ENCODE measurements at places on chromosomes 6 and 20.

GRCh38 chr20:10488534-10488933 is 53.4 kb downstream of the SLX4IP start:
- H3K27me3 ChIP-seq = no peaks in the 10 kb centered on the region
- no peak overlapping the region for H3K4me3 ChIP-seq
- H3K4me1 ChIP-seq = no peaks in the 10 kb centered on the region

- no peak overlapping the region for H3K27ac ChIP-seq
- H3K4me3 ChIP-seq = no peak overlapping the region
- no peak for DNase-seq
Observed at GRCh38 chr6:95767897-95768463, 190.6 kb downstream of the MANEA start.

GRCh38 chr20:49562311-49563014 is 5.5 kb downstream of the PTGIS start:
- peaks cover 88% of the 10 kb centered on the region for H3K4me1 ChIP-seq
- DNase-seq = peak; percentile 94
- peak overlapping the region; percentile 26 for H3K4me3 ChIP-seq

DNA sequence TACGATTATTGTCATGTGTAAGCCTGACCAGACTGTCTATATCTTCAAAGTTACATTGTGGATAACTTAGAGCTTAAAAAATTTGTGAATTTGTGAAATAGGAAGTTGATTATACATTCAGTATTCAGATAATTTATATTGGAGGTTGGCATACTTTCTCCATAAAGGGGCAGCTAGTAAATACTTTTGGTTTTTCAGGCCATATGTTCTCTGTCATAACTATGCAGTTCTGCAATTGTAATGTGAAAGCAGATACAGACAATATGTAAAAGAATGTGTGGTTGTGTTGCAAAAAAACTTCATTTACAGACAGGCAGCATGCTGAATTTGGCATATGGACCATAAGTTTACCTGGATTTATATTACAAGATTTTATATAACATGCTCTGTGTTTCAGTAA is 29.3 kb downstream of the HSF2 start:
- H3K36me3 ChIP-seq = peaks cover 31% of the 10 kb centered on the region
- no peak overlapping the region for H3K4me3 ChIP-seq
- H3K4me1 ChIP-seq = no peaks in the 10 kb centered on the region
- H3K27ac ChIP-seq = no peak overlapping the region

DNA sequence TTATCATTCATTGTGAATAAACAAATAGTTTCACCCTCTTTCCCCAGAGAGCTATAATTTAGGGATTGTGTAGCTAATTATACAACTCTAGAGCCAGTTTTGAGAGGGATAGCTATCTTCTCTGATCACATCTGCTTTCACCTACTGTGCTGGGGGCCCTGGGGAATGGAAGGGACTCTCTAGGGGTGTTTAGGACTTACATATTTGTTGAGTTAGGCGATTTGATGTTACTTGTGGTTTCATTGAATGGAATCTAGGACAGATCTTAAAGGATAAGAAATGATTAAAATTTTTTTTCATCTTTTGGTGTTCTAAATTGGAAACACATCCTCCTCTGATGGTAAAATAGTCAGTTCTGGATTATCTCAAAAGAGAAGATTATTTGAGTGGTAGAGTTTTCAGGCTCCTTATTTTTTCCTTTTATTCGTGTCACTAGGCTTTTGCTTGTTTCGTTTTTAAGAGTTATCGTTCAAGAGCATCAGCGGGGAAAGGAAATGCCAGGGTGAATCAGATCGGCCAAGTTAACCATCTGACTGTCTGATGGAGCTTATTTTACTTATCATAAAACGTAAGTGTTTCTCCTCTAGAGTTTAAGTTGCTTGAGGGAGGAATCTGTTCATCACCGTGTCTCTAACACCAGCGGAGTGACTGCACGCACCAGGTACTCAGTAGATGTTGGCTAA is 236.7 kb downstream of the FARS2 start:
- H3K36me3 ChIP-seq = no peaks in the 10 kb centered on the region
- no peak overlapping the region for H3K4me3 ChIP-seq
- DNase-seq = no peak
- H3K4me1 ChIP-seq = peaks cover 15% of the 10 kb centered on the region
- H3K27ac ChIP-seq = no peak overlapping the region

- H3K27me3 ChIP-seq = no peaks in the 10 kb centered on the region
- H3K4me3 ChIP-seq = no peak overlapping the region
Observed at GRCh38 chr6:21501021-21501354, 92.6 kb upstream of the SOX4 start.

DNA sequence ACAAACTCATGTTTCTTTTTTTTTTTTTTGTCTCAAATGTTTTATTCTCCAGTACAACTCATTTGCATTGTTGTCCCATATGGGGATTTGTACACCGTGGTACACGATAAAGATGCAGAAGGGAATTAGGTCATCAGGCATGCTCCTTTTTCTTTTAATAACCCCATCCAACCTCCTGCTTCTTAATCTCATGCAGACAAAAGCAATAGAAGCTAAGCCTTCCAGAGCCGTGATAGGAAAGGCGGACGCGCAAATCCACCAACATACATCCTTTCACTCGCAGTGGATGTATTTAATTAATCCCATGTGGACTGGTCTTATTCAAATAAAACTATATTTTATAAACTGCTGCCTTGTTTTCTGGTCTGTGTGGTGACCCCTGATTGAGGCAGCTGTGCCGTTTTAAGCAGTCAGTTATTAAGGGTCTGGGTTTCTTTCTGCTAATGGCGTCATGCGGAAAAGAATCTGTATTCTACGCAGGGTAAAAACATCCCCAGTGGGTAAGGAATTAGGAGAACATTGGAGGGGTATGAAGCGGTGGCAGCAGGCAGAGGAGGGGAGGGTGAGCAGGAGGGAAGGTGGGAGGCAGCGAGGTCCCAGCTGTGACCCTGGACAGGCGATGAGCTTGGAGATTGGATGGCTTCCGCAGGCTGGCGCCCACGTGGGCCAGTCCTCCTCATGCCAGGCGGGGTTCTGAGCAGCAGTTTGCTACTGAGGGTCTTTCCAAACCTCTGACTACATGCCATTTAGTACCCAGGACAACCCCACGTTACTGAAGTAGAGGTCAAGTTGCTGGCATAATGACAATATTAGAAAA is 172.8 kb downstream of the LINC00237 start:
- no peaks in the 10 kb centered on the region for H3K4me1 ChIP-seq
- no peaks in the 10 kb centered on the region for H3K36me3 ChIP-seq
- no peak for DNase-seq
- H3K27me3 ChIP-seq = no peaks in the 10 kb centered on the region

GRCh38 chr6:137877606-137878005 is 10.5 kb downstream of the TNFAIP3 start:
- no peaks in the 10 kb centered on the region for H3K27me3 ChIP-seq
- peaks cover 48% of the 10 kb centered on the region for H3K36me3 ChIP-seq

DNA sequence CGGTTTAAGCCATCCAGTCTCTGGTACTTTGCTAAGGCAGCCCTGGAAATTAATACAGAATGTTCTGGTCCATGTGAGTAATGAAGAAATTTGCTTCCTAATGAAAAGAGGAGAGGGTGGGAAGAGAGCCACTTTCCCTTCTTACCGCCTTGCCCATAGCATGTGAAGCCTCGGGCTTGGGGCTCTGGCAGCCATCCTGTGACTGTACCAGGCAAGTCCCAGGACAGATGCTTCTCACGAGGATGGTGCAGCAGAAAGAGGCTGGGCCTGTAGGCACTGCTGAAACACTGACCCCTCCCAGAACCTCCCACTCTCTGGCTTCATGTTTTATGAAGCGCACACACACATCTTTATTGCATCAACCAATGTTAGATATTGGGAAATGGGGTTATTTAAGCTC is 74.8 kb downstream of the IYD start:
- DNase-seq = no peak
- no peak overlapping the region for H3K27ac ChIP-seq
- no peaks in the 10 kb centered on the region for H3K36me3 ChIP-seq
- no peak overlapping the region for H3K4me3 ChIP-seq
- H3K27me3 ChIP-seq = no peaks in the 10 kb centered on the region

DNA sequence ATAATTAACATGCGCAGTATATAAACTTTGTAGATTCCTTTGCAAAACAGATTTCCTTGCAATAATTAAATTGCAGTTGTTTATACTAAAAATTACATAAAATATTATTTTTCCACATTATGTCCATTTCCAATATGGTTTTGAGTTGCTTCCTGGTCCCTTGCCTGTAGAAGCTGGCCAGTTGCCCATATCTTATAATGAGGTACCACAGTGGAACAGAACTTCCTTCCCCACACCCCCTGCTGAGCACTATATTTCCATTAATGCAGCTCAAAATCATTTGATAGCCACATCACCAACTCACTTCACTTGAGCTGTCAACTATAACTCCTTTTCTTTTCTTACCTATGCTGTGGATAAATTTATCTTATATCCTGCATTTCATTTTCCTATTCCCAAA is 194.6 kb downstream of the DST start:
- no peak overlapping the region for H3K4me3 ChIP-seq
- DNase-seq = no peak
- H3K4me1 ChIP-seq = peaks cover 33% of the 10 kb centered on the region
- no peaks in the 10 kb centered on the region for H3K36me3 ChIP-seq

DNA sequence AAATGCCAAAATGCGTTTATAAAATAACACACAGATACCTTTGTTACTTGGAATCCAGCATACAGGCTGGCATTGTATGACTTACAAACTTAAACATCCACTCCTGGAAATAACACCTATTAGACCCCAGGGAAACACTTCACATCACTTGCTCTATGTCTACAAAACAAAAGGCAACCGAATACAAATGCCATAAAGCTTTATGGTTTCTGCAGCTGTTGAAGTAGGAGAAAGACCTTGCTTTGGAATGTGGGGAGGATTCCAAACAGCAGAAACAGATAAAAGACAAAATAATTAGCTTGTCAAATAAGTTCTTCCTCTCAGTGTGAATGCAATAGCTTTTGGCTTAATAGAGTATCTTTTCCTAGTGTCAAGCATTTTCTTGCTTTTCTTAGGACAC is 9.8 kb upstream of the AMD1 start:
- no peak for DNase-seq
- no peak overlapping the region for H3K4me3 ChIP-seq
- H3K27ac ChIP-seq = no peak overlapping the region
- H3K27me3 ChIP-seq = no peaks in the 10 kb centered on the region

DNA sequence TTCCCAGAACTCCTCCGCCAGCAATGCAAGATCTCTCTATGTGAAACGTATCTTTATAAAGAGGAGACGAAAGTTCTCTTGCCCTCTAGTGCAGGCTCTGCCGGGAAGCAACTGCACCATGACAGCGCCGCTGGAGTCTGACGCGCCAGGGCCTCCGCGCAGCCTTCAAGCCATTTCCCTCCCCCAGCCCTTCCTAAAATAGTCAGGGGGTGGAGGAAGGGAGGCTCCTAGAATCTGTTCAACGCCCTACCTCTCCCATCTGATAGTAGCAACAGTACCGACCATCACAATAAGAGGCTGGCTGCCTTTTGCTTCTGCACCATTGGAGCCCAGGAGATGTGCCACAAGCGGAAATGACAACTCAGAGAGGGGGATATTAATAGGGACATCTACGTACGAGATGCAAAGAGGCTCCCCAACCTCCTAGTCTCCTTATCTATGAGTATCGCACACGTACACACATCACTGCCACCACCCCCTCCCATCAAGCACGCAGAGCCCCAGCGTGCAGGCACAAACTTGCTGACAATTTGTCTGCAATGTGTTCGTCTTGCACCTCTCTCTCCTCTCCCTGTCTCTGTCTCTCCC is 1.0 kb downstream of the SYNE1 start:
- no peak for DNase-seq
- H3K36me3 ChIP-seq = no peaks in the 10 kb centered on the region
- peak overlapping the region; percentile 57 for H3K4me3 ChIP-seq
- no peaks in the 10 kb centered on the region for H3K27me3 ChIP-seq
- peaks cover 9% of the 10 kb centered on the region for H3K4me1 ChIP-seq

- no peaks in the 10 kb centered on the region for H3K4me1 ChIP-seq
- DNase-seq = no peak
- H3K27me3 ChIP-seq = no peaks in the 10 kb centered on the region
- H3K36me3 ChIP-seq = no peaks in the 10 kb centered on the region
- H3K27ac ChIP-seq = no peak overlapping the region
- no peak overlapping the region for H3K4me3 ChIP-seq
Observed at GRCh38 chr6:35698858-35699257, 10.1 kb upstream of the FKBP5 start.

GRCh38 chr6:106547601-106548453 is 81.5 kb downstream of the RTN4IP1 start:
- no peak for DNase-seq
- peaks cover 20% of the 10 kb centered on the region for H3K4me1 ChIP-seq
- no peaks in the 10 kb centered on the region for H3K27me3 ChIP-seq
- H3K4me3 ChIP-seq = no peak overlapping the region

DNA sequence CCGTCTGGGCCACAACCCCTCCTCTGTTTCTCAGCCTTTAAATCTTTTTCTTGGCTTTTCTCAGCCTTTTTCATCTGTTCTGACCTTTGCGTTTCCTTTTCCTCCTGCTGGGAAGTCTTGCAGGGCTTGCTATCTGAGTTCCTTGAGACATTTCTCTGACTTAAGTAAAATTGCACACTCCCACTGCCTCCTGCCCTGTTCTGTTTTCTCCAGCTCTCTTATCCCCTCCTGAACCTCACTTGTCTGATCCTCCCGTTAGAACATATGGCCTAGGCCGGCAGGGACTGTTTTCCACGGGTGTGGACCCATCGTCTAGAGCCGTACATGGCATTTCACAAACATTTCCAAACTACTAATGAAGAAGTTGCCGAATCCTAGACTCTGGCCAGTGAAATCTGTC is 63.0 kb downstream of the ARID1B start:
- no peak overlapping the region for H3K4me3 ChIP-seq
- H3K4me1 ChIP-seq = peaks cover 70% of the 10 kb centered on the region
- no peaks in the 10 kb centered on the region for H3K36me3 ChIP-seq

DNA sequence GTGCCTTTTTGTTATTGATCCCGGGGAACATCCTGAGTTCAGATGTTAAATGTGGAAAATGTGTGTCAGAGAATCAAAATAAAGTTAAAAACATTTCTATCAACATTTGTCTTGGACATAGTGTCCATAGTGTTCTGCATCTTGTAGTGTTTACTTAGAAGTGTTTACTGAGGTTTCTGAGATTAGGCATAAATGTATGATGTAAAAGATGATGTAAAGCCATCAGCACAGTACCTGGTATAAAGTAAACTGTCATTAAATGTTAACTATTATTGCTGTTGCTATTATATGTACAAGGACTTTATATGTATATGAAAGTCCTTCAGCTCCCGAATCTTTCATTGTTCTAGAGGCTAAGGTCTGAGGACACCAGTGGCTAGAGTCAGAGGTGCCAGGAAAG is 28.2 kb upstream of the VEGFA start:
- no peaks in the 10 kb centered on the region for H3K4me1 ChIP-seq
- H3K27ac ChIP-seq = no peak overlapping the region
- peaks cover 3% of the 10 kb centered on the region for H3K27me3 ChIP-seq
- no peak overlapping the region for H3K4me3 ChIP-seq
- no peaks in the 10 kb centered on the region for H3K36me3 ChIP-seq

DNA sequence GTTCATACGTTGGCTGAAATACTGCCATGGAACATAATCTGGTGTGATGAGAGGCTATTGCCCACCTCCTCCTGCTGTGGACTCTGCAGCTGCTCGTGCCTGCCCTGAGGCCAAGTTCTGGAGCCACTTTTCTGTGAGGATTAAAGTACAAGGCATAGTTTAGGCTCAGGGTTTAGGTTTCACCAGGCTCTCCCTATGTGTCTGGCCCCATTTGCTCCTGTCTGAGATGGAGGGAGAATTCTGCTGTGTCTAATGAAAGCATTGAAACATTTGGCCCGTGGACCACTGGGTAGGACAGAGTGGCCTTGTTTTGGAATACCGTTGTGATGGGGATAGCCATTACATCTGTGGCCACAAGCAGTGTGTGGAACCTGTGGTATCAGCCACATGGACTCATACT is 5.9 kb downstream of the WRNIP1 start:
- H3K27ac ChIP-seq = no peak overlapping the region
- no peak overlapping the region for H3K4me3 ChIP-seq
- DNase-seq = no peak
